ENCODE measurements at places on chromosomes 6 and 20.

- no peaks in the 10 kb centered on the region for H3K36me3 ChIP-seq
- DNase-seq: no peak
- no peak overlapping the region for H3K4me3 ChIP-seq
- no peaks in the 10 kb centered on the region for H3K4me1 ChIP-seq
- H3K27me3 ChIP-seq: no peaks in the 10 kb centered on the region
Observed at GRCh38 chr6:1191141-1191630, 120.7 kb upstream of the FOXQ1 start.

GRCh38 chr6:27237089-27237803, 10.3 kb upstream of the PRSS16 start:
- no peak for DNase-seq
- no peaks in the 10 kb centered on the region for H3K36me3 ChIP-seq
- no peaks in the 10 kb centered on the region for H3K27me3 ChIP-seq
- H3K4me3 ChIP-seq: no peak overlapping the region

GRCh38 chr6:15642276-15642675, 20.6 kb downstream of the DTNBP1 start:
- DNase-seq: no peak
- no peak overlapping the region for H3K27ac ChIP-seq
- no peaks in the 10 kb centered on the region for H3K4me1 ChIP-seq
- no peaks in the 10 kb centered on the region for H3K36me3 ChIP-seq
- no peaks in the 10 kb centered on the region for H3K27me3 ChIP-seq
- no peak overlapping the region for H3K4me3 ChIP-seq

DNA sequence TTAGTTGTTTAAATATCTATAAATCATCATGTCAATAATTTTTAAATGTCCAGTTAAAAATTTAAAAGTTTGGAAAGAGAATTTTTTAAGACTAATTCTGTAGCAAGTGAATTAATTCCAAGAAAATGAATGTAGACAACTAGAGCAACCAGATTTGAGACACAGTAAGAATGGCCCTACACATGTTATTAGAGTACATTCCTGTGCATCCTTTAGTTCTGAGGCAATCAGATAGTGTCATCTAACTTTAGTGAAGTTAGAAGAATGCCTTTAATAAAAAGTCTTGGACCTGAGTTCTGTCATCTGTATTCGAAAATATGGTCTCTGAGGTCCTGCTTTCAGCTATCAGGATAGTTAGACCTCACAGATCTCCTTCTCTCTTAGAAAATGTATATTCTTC, 63.7 kb downstream of the HIVEP2 start:
- no peaks in the 10 kb centered on the region for H3K27me3 ChIP-seq
- no peak for DNase-seq
- H3K4me3 ChIP-seq: no peak overlapping the region

DNA sequence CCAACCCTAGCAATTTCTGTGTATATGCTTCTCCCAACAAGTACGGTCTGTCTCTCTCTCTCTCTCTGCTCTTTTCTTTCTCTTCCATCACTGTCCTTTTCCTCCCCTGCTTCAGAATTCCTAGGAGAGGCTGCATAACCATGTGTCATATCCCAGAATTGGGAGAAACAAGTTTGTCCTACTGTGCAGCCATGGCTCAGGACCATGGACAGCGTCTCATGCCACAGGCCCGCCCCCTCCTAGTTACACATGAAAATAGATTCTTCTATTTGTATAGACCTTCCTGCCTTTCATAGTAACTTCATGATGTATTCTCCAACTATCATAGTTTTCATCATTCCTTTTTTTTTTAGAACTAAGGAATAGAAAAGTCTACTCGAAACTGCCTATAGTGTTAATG, 98.0 kb downstream of the FNDC1 start:
- no peaks in the 10 kb centered on the region for H3K4me1 ChIP-seq
- H3K27ac ChIP-seq: no peak overlapping the region
- H3K27me3 ChIP-seq: no peaks in the 10 kb centered on the region
- no peaks in the 10 kb centered on the region for H3K36me3 ChIP-seq
- no peak overlapping the region for H3K4me3 ChIP-seq

DNA sequence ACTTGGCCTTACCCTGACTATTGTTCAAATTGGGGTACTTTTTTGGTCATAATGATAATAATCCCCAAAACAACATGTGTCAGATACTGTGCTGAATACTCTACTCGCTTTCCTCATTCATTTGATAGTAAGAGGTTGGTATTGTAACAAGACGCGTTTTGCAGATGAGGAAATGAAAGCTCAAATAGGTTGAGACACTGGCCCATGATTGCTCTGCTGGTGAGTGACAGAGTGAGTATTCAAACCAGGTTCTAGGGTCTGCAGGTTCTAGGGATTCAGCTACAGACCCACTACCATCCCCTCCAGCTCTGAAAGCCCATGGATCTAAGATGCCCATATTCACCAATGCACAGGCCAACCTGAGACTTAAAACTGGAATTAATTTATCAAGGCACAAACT, 1.3 kb upstream of the ENPP4 start:
- no peak for DNase-seq
- peaks cover 10% of the 10 kb centered on the region for H3K4me1 ChIP-seq
- H3K36me3 ChIP-seq: no peaks in the 10 kb centered on the region
- H3K4me3 ChIP-seq: no peak overlapping the region
- H3K27ac ChIP-seq: no peak overlapping the region
- H3K27me3 ChIP-seq: no peaks in the 10 kb centered on the region

DNA sequence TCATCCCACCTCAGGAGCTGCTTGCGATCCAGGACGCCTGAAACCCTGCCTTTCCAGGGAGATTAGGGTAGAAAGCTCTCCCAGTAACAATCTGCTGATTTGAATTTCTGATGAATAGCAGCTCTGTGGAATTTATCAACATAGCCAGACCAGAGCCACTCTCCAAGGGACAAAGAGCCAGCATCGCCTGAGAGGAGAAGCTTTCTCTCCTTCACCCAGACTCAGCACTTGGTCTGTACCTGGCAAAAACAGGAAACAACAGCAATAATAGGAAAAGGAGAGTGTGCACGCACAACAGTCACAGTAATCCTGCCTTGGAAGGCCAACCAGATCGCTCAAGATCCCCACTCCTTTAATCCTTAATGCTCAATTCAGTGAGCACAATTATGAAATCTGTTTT, 22.3 kb upstream of the ROS1 start:
- no peak overlapping the region for H3K27ac ChIP-seq
- no peak overlapping the region for H3K4me3 ChIP-seq
- H3K27me3 ChIP-seq: no peaks in the 10 kb centered on the region
- DNase-seq: no peak
- no peaks in the 10 kb centered on the region for H3K36me3 ChIP-seq

All from vagina (tissue), 2 donors.